AG09319 (cell line): ENCODE measurements at places on chromosomes 2 and 18.

DNA sequence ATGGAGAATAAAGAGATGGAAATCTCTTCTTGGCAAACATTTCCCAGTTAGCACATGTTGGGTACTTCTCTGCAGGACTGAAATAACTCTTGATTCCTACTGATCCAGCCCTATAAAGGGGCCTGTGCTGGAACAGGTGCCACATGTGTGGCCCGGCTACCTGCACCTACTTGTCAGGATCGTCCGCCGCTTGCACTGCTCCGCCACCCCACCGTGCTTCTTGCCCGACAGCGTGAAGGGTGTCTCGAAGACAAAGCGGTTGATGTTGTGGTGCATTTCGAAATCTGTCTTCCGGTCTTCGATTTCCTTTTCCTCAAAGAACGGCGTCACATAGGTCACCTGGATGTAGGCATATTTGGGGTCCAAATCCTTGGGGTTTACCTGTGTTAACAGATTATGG, 58.6 kb upstream of the CCDC195 start:
- DNase-seq: no peak

DNA sequence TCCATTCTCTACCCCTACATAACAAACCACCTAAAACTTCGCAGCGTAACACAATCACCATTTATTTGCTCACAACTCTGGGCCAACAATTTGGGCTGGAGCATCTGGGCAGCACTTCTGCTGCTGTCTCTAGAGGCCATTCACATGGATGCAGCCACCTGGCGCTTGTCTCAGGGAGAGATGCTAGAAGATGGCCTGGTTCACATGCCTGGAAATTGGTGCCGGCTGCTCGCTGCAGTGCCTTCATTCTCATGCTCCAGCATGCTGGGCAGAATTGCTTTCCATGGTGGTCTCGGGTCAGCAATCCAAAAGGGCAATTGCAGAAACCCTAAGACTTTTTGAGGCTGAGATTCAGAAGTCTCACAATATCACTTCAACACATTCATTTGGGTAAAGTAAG, 157.4 kb downstream of the SUCLG1 start:
- no peak for DNase-seq

GRCh38 chr2:195498839-195499490, 158.1 kb upstream of the SLC39A10 start:
- DNase-seq: no peak

DNA sequence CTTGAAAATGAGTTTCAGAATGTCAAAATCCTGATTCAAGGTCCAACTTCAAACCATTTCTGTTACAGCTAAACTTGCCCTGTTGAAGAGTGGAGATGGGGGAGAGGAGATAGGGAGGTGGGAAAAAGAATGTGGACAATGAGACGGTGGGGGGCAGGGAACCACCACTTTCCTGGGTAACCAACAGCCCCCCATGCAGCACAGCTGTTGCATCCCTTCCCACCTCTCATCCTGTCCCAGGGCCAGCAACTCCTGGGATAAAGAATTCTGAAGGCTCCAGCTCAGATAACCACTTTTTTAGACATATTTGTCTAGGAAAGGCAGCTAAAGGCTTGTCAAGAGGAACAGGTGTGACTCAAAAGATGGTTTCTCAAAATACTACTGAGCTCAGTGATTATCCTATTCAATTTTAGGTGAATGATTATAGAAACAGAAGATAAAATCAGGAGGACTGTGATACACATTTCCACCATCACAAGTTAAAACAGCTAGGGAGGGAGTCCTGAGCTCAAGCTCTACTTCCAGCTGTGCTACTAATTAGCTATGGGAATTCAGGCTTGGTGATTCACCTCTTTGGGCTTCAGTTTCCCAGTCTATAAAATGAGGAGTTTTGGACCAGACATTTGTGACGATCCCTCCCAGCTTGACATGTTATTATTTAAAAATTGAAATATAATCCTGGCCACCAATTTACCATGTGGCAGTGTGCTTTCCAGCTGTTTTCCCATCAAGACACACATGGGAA, 36.3 kb downstream of the HDHD2 start:
- DNase-seq: no peak

- DNase-seq: no peak
Measured at GRCh38 chr2:230916218-230916617, 8.8 kb downstream of the GPR55 start.

DNA sequence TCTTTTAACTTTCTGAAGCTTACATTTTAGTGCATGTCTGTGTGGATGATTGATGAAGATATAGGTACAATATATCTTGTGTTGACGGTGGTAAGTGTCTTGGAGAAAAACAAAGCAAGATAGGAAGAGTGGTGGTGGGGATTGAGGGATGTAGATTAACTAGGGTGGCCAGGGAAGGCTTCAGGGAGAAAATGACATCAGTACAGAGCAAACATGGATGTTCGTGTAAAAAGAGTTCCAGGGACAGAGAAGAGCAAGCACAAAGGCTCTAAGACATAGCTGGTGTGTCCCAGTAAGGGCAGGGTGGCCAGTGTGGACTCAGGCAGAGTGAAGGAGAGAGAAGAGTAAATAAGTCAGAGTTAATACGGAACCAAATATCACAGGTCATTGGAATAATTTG, 2.7 kb upstream of the CERS6 start:
- no peak for DNase-seq

DNA sequence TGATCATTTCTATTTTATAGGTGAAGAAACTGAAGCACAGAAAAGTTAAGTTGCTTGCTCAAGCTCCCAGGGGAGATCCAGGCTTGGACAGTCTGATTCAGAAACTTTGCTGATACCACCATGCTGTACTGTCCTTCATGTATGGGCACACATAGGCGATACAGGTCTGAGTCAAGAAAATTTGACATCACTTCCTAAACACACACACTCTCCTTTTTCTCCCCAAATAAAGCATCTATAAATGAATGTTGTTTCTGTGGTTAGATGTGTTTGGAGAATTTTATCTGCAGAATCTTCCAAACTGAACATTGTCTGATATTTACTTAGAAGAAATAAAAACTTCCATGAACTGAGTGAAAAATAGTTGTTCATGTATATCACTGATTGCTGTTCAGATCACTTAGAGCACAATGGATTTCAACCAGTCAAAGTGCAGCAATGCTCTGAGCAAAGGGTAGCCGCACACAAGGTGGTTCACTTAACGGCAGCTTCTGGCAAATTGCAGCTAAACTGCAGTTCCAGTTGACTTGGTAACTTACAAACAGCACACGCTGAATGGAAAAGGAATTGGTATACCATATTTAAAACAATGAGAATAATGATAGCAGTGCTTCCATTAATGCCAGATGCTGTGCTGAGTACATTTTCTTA, 10.0 kb upstream of the AGFG1 start:
- DNase-seq: no peak

- DNase-seq: no peak
Measured at GRCh38 chr18:57223144-57223870, 76.4 kb downstream of the BOD1L2 start.

GRCh38 chr2:163646687-163647086, 89.1 kb downstream of the FIGN start:
- no peak for DNase-seq

DNA sequence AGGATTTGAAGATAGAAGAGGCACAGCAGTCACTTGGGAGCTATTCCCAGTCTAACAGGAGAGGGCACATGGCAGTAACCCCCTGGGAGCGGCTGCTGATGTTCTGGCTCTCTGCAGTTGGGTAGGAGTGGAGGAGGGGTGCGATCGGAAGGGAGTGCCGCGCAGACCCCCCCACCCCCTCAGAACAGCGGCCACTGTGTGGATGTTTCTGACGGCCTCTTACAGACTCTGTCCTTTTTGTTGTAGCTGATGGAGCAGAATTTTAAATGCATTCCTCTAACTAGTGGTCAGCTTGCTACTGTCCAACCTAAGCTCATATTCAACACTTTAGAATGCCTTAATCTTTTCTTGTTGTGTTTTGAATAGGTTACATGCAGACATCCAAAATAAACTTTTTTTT, 127.9 kb downstream of the AGAP1 start:
- DNase-seq: no peak

GRCh38 chr18:51185075-51185474, 12.4 kb downstream of the MEX3C start:
- DNase-seq: no peak

GRCh38 chr2:138752197-138752956, 27.8 kb downstream of the NXPH2 start:
- DNase-seq: no peak

DNA sequence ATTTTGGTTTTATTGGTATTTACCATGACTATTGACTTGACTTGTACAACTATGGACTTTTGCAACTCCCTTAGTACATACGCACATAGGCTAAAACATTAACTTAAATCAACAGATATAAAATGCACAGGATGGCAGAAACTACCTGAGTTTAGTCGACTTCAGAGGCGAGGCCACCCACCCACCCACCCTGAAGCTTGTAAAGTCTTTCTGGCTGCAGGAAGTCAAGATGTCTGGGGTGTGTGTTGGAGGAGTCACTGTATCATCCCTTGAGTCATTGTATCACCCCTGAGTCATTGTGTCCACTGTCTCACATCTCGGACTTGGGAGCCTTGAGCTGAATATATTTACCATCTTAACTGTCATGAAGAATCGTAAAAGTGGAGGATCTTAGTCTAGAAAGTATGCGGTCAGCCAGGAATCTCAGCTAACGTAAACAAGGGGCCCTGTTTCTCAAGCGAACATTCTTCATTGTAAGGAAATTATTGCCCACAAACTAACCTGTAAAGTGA, 140.0 kb upstream of the ST6GAL2 start:
- no peak for DNase-seq

- no peak for DNase-seq
Measured at GRCh38 chr2:68187329-68187728, 29.6 kb downstream of the PNO1 start.

DNA sequence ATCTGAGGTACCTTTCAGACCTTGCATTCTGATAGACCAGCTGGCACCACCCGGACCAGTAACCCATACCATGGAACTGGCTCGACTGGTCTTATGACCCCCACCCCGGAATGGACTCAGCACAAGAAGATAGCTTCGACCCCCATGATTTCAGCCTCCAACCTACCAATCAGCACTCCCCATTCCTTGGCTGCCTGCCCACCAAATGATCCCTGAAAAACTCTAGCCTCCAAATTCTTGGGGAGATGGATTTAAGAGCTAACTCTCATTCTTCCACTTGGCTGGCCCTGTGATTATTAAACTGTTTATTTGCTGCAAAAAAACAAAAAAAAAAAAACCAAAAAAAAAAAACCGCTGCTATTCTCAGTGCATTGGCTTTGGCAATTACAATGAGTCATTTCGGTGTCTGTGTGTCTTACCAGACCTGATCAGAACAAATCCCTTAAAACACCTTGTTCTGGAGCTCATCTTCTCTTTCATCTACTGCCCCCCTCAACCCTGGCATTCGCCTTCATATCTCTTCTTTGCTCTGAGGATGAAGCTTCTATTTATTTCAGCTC, 60.1 kb upstream of the KIF5C start:
- no peak for DNase-seq

DNA sequence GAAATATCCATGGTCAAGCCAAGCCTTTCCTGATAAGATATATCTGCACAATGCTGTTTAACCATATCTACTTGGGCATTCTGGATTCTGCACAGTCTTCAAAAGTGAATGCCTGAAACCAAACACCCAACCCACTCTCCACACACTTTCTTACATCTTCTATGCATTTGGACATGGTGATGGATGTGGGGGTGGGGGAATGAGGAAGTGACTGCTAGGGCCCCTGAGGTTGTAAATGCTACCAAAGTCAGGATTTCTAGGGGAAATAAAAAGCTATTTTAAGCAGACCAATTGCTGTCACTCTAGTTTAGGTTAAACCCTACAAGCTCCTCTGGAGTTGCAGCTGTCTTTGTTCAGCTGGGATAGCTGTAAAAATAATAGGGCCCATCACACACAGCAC, 26.7 kb upstream of the TGFA start:
- no peak for DNase-seq

GRCh38 chr18:75757951-75758350, 330.4 kb upstream of the SMIM21 start:
- DNase-seq: no peak

GRCh38 chr2:229650901-229651300, 63.5 kb downstream of the DNER start:
- no peak for DNase-seq

- no peak for DNase-seq
Measured at GRCh38 chr2:24220554-24221291, 45.9 kb downstream of the FAM228A start.

GRCh38 chr2:189261431-189261841, 81.9 kb upstream of the COL5A2 start:
- DNase-seq: no peak

DNA sequence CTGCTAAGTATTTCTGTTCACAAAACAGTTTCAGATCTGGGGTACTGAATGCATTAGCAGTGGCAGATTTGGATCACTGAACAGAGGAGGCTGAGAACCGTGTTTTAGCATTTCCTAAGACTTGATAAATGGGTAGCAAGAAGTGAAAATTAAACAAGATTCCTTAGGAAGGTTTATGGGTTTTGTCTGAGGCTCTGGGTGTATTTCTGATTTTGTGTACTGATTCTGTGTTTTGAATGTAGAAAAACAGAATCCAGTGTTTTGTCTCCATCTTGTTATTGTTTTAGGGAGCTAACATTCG, 1.4 kb downstream of the FAM117B start:
- no peak for DNase-seq

DNA sequence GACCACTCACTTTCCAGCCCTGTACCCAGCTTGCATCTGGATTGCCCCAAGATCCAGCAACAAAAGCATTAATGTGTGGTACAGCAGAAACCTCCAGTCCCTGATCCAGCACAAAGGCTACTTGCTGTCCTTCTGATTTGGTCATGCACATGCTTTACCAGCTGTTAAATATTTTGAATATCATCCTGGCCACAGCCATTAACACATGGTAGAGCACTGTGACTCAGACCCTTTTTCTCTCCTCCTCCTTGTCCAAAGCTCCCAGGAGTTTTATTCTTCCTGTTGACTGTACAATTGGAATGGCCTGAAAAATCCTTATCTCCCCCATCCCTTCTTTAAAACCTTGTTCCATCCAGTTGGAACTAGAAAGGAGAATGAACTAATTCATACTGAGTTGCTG, 419.7 kb upstream of the TNP1 start:
- DNase-seq: no peak

GRCh38 chr2:20972110-20972509, 71.8 kb downstream of the APOB start:
- DNase-seq: no peak

GRCh38 chr2:8609357-8609811, 72.5 kb upstream of the ID2 start:
- no peak for DNase-seq

DNA sequence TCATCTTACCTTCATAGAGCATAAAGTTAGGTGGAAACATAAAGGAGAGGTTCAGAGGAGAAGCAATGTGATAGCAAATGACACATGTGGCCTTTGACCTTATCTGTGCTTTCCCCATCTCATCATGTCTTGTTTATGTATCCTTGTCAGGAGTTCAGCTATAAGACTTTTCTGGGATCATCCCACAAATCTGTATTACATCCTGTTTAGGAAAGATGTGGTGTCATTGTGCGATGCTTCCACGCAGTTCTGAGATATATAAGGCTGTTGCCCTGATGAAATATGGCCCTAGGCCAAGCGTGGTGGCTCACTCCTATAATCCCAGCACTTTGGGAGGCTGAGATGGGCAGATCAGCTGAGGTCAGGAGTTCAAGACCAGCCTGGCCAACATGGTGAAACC, 15.5 kb upstream of the MGAT5 start:
- no peak for DNase-seq
